Renal pelvis (tissue), 12 donors: ENCODE measurements at places on chromosomes 4 and X.

DNA sequence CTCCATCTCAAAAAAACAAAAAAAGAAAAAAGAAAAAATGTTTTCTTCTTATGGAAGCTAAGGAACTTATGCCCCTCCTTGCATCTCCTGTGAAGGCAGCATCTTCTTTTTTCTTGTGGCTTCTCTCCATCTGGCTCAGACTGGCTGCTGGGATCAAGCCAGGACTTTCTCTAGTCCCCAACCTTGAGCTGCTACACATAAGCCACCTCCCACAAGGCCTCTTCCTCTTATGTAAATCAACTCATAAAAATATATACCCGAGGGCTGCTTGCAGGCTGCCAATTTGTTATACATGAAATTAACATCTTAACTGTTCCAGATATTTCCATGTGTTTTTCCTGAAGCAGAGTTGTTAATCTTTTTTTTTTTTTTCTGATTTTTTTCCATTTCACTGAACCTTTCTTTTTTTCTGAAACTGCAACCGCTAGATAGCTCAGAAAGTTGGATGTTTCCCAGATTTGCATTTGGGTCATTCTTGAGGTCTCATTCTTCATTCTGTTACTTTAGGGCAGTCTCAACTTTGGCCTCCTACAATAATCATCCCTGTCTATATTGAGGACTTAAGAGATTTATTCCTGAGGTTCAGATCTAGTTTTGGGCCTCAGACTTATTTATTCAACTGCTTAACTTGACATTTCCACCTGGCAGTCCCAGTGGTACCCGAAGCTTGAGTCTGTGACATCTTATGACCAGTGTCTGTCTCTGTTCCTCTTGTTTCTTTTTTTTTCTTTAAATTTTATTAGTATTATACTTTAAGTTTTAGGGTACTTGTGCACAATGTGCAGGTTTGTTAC lies 10.3 kb downstream of the SNX25 start:
- no peak for DNase-seq

- DNase-seq: no peak
Measured at GRCh38 chrX:49876750-49877149, 2.5 kb upstream of the USP27X start.

- no peak for DNase-seq
Measured at GRCh38 chrX:98380106-98380505, 1496.4 kb downstream of the RPA4 start.

GRCh38 chr4:152935143-152935542 lies 980 bp upstream of the FHDC1 start:
- peak; percentile 24 for DNase-seq
